ENCODE measurements at places on chromosomes 3 and 15. TPM values are rescaled to one million over a fixed set of nuclear protein-coding genes. Genes with fewer than 3 reads are reported as not detected.

- H3K4me1 ChIP-seq, result no peaks in the 10 kb centered on the region
- H3K27ac ChIP-seq, result no peak overlapping the region
- no peak for DNase-seq
- H3K27me3 ChIP-seq, result no peaks in the 10 kb centered on the region
- no peaks in the 10 kb centered on the region for H3K36me3 ChIP-seq
- H3K4me3 ChIP-seq, result no peak overlapping the region
These were observed 75.0 kb downstream of the TTBK2 start for GRCh38 chr15:42845581-42845980.

- H3K27ac ChIP-seq, result peak overlapping the region; percentile 83
- H3K36me3 ChIP-seq, result no peaks in the 10 kb centered on the region
- no peak overlapping the region for H3K4me3 ChIP-seq
- H3K4me1 ChIP-seq, result peaks cover 42% of the 10 kb centered on the region
These were observed 11.8 kb downstream of the ZBTB47 start for GRCh38 chr3:42665050-42665878.

DNA sequence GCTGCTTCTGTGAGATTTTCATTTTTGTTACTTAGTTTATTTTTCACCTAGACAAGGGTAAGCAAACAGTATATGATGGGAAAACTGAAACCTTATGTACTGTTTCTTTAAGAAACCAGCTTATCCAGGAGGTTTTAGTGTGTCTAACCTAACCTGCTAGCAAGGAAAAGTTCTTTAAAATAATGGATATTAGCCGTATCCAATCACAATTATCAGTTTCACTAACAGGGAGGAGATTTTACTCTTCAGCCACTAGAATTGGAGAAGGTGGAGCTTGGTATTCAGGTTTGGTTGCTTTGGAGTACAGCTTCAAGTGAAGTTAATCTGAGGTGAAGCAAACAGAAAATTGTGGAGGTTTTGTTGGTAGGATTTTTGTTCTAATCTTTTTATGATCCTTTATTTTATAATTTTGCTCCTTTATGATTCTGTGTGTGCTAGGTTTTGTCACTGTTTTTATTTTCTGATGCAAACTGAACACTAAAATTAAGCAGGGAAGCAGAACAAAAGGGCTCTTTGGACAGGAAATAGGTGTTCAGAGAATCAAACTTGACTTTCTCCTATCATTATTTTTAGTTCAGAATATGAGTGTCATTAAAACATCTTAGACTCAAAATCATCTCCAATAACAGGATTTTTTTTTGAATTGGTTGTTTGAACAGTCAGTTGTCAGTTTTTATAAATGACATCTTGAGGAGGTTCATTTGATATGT, 13.0 kb downstream of the ZFAND6 start:
- no peak for DNase-seq
- peaks cover 67% of the 10 kb centered on the region for H3K4me1 ChIP-seq
- peak overlapping the region; percentile 28 for H3K27ac ChIP-seq

- no peaks in the 10 kb centered on the region for H3K27me3 ChIP-seq
- H3K27ac ChIP-seq, result no peak overlapping the region
- no peak for DNase-seq
- H3K4me1 ChIP-seq, result no peaks in the 10 kb centered on the region
- H3K4me3 ChIP-seq, result no peak overlapping the region
- no peaks in the 10 kb centered on the region for H3K36me3 ChIP-seq
These were observed 36.8 kb upstream of the FRMD5 start for GRCh38 chr15:44231842-44232241.

Gene SKOR1
- 2.1 TPM for total RNA-seq

- H3K27ac ChIP-seq, result no peak overlapping the region
These were observed 26.0 kb upstream of the HCN4 start for GRCh38 chr15:73394782-73395181.

- no peak for DNase-seq
- H3K4me1 ChIP-seq, result no peaks in the 10 kb centered on the region
- no peaks in the 10 kb centered on the region for H3K27me3 ChIP-seq
- no peak overlapping the region for H3K27ac ChIP-seq
These were observed 1.6 kb upstream of the SUCNR1 start for GRCh38 chr3:151871639-151872468.

Gene ZBED2
- total RNA-seq, result not detected

GRCh38 chr3:62708638-62709373, 166.4 kb downstream of the CADPS start:
- no peak overlapping the region for H3K4me3 ChIP-seq
- no peaks in the 10 kb centered on the region for H3K4me1 ChIP-seq
- H3K27ac ChIP-seq, result no peak overlapping the region
- no peaks in the 10 kb centered on the region for H3K27me3 ChIP-seq
- no peak for DNase-seq

DNA sequence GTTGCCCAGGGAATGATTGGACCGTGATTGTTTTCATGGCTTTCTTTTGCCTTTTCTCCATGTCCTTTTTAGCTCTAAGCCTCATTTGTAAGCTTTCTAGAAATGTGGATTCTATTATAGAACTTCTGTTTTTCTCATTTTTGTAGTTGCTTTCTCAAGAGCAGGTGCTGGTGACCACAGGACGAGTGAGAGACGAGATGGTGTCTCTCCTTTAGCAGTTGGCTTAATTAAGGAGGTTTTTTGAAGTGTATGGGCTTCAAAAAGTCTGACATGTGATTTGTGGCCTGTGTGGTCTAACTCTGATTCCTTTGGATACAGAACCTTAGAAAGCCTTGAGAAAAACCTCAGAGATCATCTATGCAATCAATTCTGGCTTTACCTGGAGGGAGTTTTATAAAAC, 292.8 kb downstream of the LPP start:
- H3K27me3 ChIP-seq, result no peaks in the 10 kb centered on the region
- no peak for DNase-seq
- H3K36me3 ChIP-seq, result no peaks in the 10 kb centered on the region

DNA sequence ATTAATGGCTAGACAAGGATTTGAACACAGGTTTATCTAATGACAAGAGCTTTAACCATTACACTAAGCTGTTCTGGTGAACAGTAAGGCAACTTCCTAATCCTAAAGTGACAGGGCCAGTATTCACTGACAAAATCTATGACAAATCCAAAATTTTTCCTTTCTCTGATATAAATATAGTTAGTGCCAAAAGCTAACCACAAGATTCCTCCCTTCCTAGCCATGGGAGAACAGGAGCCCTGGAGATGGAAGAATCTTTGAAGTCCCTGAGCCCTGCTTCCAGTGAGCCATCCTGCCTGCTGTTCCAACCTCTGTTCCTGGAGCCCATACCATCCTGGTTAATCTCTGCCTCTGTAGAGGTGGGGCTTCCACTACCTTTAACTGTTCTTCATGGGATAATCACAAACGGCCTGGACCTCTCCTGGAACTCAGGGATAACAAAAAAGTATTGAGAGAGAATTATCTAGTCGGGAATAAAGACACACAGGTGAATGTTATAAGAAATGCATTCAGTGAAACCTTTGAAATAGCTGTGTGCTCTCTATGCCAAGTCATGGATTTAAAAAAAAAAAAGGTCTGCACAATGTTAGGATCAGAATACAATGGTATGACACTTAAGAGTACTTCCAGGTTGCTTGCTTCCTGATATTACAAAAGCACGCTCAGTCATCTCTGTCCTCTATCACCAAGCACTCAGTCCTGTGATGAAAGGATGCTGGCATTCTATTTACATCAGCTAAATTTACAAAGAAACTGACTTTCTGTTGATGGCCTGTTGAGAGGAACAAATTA, 235.8 kb downstream of the SUCLG2 start:
- H3K27me3 ChIP-seq, result no peaks in the 10 kb centered on the region
- H3K36me3 ChIP-seq, result no peaks in the 10 kb centered on the region
- DNase-seq, result no peak
- no peaks in the 10 kb centered on the region for H3K4me1 ChIP-seq
- no peak overlapping the region for H3K27ac ChIP-seq

DNA sequence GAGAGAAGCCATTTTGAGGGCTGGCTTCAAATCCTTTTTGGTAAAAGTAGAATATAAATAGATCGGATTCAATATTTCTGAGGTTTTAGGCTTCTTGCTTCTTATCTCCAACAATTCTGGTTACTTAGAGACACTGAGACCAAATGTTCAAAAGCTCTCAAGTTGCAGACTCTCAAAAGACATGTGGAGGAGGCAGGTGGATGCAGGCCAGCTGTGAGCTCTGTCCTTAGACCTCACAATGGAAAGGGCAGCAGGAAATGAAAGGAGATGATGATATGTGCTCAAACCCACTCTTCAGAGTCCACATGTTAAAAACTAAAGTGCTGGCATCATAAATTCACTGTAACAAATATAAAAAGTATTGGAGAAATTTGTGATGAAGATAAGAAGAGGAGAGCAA, 424.9 kb upstream of the ALCAM start:
- H3K27me3 ChIP-seq, result no peaks in the 10 kb centered on the region
- no peaks in the 10 kb centered on the region for H3K36me3 ChIP-seq
- DNase-seq, result no peak
- H3K27ac ChIP-seq, result no peak overlapping the region
- H3K4me1 ChIP-seq, result no peaks in the 10 kb centered on the region

DNA sequence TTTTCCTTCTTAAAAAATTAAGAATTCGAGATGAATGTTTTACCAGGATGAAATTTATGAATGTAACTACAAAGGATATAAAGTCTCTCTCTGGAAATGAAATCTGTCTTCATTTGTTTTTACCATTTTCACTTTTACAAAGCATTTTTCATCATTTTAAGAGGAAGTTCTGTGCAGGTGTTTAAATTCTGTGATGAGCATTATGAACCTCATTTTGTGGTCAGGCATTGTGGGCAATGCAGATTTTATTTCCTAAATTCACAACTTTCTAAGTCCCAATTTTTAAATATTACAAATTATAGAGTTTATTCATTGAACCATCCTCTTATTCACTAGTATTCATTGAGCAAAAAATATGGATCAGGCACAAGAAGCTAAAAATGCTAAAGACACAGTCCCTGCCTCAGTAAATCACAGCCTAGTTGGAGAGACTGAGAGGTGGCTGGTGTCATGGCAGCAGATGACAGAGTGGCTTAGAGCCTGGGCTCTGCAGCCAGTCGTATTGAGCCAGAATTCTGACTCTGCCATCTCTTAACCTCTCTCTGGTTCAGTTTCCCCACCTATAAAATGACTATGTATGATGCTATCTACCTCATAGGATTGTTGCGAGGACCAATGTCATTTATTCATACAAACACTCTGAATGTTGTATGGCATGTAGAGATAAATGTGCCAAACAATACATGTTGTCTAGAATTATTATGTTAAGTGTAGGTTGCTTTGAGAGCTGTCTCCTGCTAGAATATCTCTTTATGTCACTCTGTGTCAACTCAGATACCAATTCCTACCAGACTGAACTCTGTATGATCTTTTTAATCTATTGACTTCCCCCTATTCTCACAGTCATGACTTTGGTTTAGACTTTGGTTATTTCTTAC, 7.5 kb upstream of the TGFBR2 start:
- H3K4me3 ChIP-seq, result no peak overlapping the region
- peaks cover 5% of the 10 kb centered on the region for H3K4me1 ChIP-seq
- no peak overlapping the region for H3K27ac ChIP-seq
- no peak for DNase-seq
- H3K27me3 ChIP-seq, result no peaks in the 10 kb centered on the region
- no peaks in the 10 kb centered on the region for H3K36me3 ChIP-seq

DNA sequence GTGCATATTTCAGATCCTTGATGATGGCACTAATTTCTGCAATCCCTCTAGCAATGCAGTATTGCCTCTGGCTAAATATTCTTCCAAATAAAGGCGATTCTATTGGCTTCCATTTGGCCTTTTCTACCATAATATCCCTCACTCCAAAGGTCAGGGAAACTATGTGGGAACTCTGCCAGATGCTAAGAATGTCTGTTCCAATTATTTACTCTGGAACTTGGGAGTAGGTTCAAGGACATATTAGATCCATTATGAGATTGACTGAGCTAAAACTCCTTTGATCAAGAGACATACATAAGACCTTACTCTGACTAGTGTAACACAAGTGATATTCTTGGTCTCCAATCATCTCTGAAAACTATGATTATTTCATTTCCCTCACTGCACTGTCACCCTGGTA, 674.5 kb upstream of the NECTIN3 start:
- H3K27me3 ChIP-seq, result no peaks in the 10 kb centered on the region
- DNase-seq, result no peak
- H3K27ac ChIP-seq, result no peak overlapping the region
- H3K36me3 ChIP-seq, result no peaks in the 10 kb centered on the region

- no peaks in the 10 kb centered on the region for H3K27me3 ChIP-seq
- H3K4me1 ChIP-seq, result no peaks in the 10 kb centered on the region
- H3K27ac ChIP-seq, result no peak overlapping the region
- no peak overlapping the region for H3K4me3 ChIP-seq
These were observed 91.4 kb downstream of the NFKBIZ start for GRCh38 chr3:101940521-101941317.

DNA sequence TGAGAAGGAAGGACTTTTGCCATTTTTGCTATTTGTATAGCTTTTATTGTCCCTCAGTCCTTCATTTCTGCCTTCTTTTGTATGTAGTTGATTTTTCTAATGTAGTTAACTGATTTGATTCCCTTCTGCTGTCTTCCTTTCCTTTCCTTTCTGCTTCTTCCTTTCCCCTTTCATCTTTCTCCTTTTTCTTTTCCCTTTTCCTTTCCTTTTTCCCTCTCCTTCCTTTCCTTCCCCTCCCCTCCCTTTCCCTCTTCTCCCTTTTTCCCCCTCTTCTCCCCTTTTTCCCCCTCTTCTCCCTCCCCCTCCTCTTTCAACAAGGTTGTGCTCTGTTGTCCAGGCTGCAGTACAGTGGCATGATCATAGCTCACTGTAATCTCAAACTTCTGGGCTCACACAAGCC, 59.0 kb downstream of the CHCHD6 start:
- H3K27ac ChIP-seq, result no peak overlapping the region
- H3K27me3 ChIP-seq, result no peaks in the 10 kb centered on the region
- no peak overlapping the region for H3K4me3 ChIP-seq

Gene OXTR
- not detected for total RNA-seq

- H3K27ac ChIP-seq, result no peak overlapping the region
- H3K4me3 ChIP-seq, result no peak overlapping the region
- no peaks in the 10 kb centered on the region for H3K4me1 ChIP-seq
- H3K27me3 ChIP-seq, result no peaks in the 10 kb centered on the region
These were observed 55.0 kb downstream of the FLNB start for GRCh38 chr3:58063022-58063815.
